ENCODE measurements at places on chromosomes 3 and 15.
A peak's percentile ranks its signal among the peaks of the same experiment; 100 is the strongest.

GRCh38 chr3:135009014-135009413 is 214.0 kb downstream of the EPHB1 start:
- DNase-seq: no peak

- DNase-seq: peak; percentile 70
These were observed 1.3 kb upstream of the RFX7 start for GRCh38 chr15:56244811-56245576.

DNA sequence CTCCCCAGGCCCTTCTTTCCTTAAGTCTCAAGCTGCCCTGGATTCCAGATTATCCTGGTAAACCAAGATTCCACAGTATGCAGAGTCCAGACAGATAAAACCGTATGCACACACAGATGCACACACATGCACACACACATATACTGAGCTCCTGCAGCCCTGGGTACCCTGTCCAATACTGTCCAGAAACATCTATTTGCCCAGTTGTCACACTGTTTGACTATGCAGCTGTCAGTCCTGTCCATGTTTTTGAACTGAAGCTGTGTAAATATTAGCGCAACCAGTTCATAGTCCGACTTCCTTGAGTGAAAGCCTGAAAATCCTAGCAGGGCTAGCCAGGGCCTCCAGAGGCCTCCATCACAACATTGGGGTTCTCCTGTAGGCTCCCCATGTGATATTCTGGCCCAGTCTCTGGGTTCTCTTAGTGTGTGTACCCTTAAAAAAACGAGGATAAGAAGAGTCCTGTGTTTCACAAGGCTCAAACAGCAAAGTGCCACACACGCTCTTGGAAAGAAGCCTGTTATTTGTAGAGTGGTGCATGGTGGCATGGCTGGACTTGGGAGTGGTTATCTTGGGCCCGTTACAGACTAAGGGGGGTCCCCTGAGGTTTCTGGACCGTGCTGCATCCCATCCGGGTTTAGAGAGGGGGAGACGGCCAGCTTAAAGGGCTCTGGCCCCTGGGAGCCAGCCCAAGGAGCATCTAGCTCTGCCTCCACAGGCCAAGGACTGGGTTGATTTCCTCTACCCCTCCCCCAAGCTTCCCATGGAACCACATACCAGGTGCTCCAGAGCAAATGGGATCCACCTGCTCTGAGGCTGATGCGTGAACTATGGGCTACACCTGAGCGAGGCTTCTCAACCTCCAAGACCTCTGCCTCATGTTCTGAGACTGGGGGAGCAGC is 108.3 kb downstream of the IQSEC1 start:
- no peak for DNase-seq

GRCh38 chr3:43542328-43543043 is 79.3 kb downstream of the ANO10 start:
- no peak for DNase-seq

DNA sequence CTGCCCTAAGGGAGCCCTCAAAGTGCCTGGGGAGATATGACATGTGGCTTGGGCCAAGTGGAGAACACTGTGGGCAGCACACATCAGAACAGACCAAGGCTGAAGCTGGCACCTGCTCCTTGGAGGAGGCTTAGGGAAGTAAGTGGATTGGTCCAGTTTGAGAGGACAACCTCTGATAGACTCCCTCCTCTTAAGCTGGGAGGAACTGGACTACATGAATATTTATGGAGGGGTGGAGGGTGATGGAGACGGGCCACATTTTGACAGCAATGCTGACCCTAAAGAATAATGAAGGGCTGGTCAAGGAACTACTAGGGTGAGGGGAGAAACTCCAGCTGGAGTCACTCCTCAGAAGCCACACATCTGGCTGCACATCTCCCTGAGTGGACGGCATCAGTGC is 6.5 kb upstream of the CD276 start:
- no peak for DNase-seq

DNA sequence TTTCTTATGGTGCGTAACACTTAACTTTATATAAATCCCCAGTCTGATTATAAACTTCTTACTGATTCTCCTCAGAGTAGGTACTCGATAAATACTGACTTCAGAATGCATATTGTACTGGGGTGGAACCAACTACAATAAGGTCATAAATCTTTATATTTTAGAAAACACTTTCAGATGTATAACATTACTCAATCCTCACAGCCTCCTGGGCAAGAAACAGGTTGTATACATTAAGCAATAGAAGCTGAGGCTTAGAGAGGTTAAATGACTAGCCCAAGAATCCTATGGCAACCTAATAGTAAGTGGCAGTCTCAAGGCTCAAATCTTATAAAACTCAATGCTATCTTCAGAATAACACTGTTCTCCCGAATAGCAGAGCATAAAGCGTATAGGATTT is 9.1 kb downstream of the VPS13C start:
- no peak for DNase-seq

- DNase-seq: no peak
These were observed 696.6 kb upstream of the NAALADL2 start for GRCh38 chr3:174162550-174162949.

DNA sequence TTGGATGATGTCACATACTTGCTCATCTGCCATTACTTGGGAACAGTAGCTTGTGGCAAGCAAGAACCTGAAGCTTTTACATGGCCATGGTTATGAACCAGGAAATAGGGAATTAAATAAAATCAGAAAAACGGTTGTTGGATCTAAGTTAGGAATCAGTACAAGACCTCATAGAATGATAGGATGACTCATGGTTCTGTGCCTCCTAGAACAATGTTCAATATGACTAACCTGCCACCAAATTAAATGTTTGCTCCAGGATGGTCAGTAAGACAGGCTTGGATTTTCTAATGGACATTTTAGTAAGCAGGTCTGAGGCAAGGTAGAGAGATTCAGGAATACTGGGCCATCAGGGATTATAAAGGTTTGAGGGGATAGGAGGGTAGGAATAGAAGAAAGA is 218.9 kb downstream of the PLOD2 start:
- no peak for DNase-seq

DNA sequence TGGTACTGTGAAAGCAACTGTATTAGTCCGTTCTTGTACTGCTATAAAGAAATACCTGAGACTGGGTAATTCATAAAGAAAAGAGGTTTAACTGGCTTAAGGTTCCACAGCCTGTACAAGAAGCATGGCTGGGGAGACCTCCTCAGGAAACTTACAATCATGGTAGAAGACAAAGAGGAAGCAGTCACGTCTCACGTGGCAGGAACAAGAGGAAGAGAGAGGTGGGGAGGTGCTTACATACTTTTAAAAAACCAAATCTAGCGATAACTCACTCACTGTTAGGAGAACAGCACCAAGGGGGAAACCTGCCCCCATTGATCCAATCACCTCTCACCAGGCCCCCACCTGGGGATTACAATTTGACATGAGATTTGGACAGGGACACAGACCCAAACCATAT is 48.9 kb downstream of the IQGAP1 start:
- DNase-seq: no peak

DNA sequence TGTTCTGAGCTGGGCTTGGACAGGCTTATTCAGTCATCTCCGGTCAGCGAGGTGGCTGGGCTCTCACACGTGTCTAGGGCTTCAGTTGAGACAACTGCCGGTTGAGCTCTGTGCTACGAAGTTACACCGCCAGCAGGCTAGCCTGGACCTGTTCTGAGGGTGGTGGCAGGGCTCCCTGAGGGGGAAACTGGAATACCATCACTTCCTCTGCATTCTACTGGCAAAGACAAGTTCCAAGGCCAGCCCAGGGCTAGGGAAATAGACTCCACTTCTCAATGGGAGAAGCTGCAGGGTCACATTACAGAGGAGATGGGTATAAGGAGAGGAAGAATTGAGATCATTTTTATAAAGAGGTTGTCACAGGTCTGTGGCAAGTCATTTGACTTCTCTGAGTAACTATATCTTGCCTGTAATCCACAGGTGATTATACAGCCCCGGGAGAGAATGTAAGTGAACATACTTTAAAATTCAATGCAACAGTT is 106.8 kb upstream of the IL12A start:
- peak; percentile 28 for DNase-seq

GRCh38 chr15:82543160-82543559 is 2.9 kb upstream of the RPS17 start:
- DNase-seq: no peak

GRCh38 chr3:188092648-188093047 is 61.3 kb upstream of the LPP start:
- no peak for DNase-seq

DNA sequence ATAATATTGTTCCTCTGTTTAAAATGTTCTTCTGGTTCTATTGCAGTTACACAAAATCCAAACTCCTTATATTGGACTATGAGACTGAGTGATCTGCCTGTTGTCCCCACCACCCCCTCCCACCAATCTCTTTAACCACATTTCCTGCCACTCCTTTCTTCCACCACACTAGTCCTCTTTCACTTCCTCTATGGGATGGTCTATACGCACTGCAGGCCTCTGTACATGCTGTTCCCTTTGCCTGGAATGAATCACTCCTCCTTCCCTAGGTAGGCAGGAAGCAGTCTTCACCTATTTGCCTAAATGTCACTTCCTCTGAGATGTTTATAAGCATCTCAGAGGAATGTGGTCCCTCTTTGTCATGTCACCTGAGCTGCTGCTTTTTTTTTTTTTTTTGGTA is 4.0 kb downstream of the MAP2K1 start:
- no peak for DNase-seq

GRCh38 chr3:109089265-109089664 is 28.7 kb downstream of the MORC1 start:
- no peak for DNase-seq

DNA sequence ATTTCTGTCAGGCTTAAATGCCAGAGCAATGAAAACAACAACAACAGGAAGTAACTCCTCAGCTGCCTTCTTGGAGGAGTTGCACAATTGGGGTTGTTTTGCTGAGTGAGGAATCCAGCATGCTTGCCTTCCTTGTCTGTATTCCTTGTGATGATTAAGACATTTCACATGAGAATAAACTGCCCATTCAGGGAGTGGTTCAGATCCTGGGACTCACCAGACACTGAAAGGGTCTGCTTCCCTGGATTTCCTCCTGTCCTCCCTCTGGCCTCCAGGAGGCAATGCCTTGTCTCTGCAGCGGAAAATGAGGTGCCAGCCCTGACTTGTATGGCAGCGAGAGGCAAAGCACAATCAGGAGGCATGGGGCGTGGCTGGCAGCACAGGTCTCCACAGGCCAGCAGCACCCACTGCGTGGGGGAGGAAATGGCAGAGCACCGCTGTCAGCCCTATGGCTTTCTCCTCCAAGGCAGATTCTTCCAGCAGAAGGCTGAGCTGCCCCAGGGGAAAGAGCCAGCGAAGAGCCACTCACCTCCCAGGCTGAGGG is 41.5 kb downstream of the RBP2 start:
- no peak for DNase-seq

- peak; percentile 29 for DNase-seq
These were observed 19.0 kb downstream of the SYNM start for GRCh38 chr15:99123713-99124451.

DNA sequence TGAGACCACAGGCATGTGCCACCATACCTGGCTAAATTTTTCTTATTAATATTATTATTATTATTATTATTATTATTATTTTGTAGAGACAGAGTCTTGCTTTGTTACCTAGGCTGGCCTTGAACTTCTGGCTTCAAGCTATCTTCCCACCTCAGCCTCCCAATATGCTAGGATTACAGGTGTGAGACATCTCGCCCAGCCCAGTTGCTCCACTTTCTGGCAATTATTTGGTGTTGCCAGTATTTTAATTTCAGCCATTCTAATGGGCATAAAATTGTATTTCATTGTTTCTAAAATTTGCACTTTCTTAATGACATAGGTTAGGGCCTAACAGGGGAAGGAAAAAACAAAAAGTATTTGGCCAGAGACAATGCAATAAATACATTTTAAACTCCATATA is 1217.6 kb upstream of the ALCAM start:
- DNase-seq: no peak

GRCh38 chr15:36879568-36880222 is 220.7 kb downstream of the MEIS2 start:
- no peak for DNase-seq

GRCh38 chr3:101849714-101850245 is 466 bp downstream of the NFKBIZ start:
- peak; percentile 10 for DNase-seq

DNA sequence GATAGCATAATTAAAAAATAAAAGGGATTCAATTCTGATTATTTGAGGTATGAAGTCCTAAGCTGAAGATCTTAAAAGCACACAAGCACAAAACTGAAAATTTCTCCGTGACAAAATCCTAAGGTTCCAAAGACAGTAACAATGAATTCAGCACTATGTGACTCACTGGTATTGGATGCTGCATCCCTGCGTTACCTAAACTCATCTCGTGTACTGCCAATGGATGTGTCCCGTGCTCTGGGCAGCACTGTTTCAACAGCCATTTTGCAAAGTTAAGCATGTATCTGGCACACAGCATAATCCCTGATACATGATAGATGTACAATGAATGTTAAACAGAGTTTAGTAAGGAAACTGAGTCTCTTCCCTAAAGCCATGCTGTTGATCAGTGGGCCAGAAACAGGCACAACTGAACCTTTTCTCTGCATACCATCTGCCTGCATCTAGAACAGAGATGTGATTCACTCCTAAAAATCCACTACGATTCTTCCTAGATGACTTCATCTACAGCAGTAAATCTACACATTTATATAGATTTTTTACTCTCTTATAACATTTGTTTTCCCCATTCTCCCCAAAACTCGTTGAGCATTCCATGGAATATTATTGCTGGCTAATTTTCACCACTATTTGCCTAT is 14.3 kb downstream of the SUCLG2 start:
- DNase-seq: no peak

- DNase-seq: no peak
These were observed 352.1 kb downstream of the SHQ1 start for GRCh38 chr3:72496051-72496670.

DNA sequence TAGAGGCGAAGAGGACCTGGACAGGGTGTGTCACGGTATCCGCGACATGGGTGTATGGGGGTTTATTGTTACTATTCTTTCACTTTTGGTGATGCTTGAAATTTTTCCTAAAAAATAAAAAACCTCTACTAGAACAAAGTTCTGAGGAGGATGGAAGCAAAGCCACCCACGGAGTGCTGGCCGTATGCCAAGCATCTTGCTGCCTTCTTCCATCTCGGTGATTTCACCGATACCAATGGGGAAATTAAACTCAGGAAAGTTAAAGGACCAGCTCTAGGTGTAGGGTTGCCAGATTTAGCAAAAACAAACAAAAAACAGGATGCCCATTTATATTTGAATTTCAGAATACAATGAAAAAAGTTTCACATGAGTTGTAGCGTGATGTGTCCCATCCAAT is 33.9 kb downstream of the SMAD6 start:
- no peak for DNase-seq

- no peak for DNase-seq
These were observed 50.1 kb upstream of the DYNC1LI1 start for GRCh38 chr3:32620611-32621310.

DNA sequence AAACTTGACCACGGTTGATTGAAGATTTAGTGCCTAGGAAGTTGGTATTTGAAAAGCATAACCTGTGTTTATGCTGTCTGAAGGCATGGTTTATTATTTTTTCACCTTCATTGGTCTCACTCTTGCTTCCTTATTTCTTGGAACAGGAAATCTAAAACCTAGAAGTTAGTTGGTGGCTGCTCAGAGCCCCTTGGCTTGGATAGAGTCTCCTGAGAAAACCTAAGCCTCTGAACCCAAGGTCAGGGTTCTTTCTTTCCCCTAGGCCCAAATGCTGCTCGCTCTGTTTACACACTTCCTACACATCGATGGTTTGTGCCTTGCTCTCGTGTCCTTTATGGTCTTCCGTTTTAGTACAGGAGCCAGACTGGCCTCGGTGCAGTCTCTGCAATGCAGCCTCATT is 82.2 kb downstream of the TRAK1 start:
- no peak for DNase-seq

Data from NCI-H446 (cell line).